ENCODE measurements at places on chromosomes 13 and 19.

DNA sequence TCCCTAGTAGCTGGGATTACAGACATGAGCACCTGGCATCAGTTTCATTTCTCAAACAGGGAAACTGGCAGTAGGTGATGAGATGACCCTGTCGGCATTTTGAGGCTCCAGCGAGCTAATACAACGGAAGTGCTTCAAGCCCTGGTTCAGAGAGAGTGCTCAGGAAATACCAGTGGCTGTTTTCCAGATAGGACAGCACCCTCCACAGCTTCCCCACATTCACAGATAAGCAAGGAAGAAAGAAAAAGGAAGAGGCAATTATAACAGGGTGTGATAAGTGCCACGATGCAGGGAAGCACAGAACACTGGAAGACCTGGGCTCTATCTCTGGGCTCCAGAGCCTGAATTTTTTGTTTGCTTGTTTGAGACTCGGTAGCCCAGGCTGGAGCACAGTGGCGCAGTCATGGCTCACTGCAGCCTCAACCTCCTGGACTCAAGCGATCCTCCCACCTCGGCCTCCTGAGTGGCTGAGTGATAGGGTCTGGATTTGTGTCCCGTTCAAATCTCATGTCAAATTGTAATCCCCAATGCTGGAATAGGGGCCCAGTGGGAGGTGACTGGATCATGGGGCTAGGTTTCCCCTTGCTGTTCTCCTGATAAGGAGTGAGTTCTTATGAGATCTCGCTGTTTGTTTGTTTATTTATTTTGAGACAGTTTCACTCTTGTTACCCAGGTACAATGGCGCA is 43.5 kb downstream of the PIN1 start:
- no peak for DNase-seq

DNA sequence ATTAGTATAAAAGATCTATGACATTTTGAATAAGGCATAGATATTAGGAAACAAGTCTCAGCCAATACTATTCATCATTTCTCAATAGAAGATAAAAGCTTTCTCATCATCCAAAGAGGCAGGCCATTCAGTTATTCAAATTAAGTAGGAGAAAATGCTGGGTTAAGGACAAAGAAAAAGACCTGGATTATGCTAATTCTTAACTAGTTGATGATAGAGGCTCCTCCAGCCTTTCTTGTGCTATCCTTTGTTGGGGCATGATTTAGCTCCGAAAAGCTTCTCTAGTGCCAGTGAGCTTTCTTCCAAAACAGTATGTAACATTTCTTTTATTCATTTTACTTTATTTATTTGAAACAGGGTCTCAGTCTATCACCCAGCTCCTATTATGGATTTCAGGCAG is 223.0 kb downstream of the DCLK1 start:
- DNase-seq = no peak

- no peak for DNase-seq
Measured at GRCh38 chr19:49117677-49118564, 1.0 kb downstream of the C19orf73 start.

- no peak for DNase-seq
Measured at GRCh38 chr13:113970810-113971470, 2.9 kb downstream of the C13orf46 start.

GRCh38 chr13:75299246-75299645 is 182.7 kb downstream of the TBC1D4 start:
- DNase-seq = no peak

DNA sequence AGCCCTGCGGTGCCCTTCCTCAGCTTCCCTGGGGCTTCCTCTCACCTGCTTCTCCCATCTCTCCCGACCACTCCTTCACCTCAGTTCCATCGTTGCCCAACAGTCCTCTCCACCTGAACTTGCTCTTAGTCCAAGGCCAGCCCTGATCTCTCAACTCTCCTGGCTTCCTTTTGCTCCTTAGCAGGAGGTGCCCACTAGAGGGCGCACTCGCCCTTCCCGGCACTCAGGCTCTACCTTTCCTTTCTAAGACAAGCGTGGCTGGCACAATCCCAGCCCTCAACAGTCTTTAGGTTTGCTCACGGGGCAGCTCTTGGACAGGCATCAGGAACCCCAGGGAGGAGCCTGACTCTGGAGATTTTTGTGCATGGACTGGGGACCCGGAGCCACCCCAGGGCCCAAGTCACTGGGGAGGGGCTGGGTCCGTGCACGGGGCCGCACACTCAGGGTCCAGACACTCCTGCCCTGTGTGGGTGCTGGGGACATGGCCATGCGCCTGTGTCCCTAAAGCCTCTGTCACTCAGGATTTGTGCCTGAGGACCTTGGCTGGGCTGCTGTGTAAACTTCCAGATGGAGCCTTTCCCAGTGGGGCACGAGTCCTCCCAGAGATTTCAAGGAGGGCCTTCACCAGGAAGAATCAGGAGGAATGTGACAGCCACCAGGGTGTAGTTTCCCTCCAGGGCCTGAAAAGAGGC is 12.1 kb upstream of the CEACAM8 start:
- no peak for DNase-seq

DNA sequence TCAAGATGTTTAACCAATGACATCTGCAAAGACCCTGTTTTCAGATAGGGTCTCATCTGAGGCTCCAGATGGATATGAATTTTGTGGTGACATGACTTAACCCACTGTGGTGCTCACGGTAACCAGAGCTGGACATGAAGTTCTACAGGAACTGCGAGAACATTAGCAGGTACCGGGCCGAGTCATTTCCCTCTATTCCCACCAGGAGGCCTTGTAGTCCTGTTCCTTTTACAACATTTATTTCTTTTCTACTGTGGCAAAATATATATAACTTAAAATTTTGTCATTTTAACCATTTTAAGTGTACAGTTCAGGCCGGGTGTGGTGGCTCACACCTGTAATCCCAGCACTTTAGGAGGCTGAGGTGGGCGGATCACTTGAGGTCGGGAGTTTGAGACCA is 7.6 kb upstream of the TSPAN16 start:
- no peak for DNase-seq

- DNase-seq = no peak
Measured at GRCh38 chr19:47603706-47604565, 5.0 kb upstream of the BICRA start.

GRCh38 chr13:113216254-113217048 is 7.0 kb downstream of the CUL4A start:
- DNase-seq = no peak

GRCh38 chr13:112804374-112804773 is 114.5 kb downstream of the ATP11A start:
- no peak for DNase-seq

GRCh38 chr19:34260771-34261173 is 6.4 kb downstream of the GARRE1 start:
- no peak for DNase-seq

- DNase-seq = no peak
Measured at GRCh38 chr19:55689411-55690108, 14.5 kb downstream of the EPN1 start.

GRCh38 chr19:51771376-51772130 is 10.6 kb downstream of the FPR2 start:
- DNase-seq = no peak

DNA sequence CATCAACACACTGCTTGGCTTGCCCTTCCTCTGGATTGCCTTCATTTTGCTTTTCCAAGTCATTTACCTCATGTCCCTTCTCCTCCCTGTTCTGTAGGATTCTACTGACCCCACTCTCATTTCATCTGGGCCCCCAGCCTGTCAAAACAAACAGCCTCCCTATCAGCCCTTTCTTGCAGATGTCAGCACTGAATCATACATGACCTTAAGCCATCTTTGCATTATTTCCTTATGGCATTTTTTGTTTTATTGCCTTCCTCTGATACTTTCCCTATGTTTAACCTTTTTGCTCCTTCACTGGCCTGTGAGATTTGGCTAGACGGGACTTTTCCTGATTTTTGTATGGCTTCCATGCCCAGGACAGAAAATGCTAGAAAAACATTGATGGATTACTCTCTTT is 8.7 kb downstream of the LRCH1 start:
- no peak for DNase-seq

GRCh38 chr13:28297341-28297740 is 159.0 kb downstream of the PAN3 start:
- no peak for DNase-seq

DNA sequence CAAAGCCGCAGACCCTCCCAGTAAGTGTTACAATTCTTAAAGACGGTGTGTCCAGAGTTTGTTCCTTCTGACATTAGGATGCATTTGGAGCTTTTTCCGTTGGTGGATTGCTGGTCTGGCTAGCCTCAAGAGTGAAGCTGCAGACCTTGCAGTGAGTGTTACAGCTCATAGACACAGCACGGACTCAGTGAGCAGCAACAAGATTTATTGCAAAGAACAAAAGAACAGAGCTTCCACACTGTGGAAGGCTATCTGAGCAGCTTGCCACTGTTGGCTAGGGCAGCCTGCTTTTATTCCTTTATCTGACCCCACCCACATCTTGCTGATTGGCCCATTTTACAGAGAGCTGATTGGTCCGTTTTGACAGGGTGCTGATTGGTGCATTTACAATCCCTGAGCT is 242.8 kb upstream of the SGCG start:
- no peak for DNase-seq

DNA sequence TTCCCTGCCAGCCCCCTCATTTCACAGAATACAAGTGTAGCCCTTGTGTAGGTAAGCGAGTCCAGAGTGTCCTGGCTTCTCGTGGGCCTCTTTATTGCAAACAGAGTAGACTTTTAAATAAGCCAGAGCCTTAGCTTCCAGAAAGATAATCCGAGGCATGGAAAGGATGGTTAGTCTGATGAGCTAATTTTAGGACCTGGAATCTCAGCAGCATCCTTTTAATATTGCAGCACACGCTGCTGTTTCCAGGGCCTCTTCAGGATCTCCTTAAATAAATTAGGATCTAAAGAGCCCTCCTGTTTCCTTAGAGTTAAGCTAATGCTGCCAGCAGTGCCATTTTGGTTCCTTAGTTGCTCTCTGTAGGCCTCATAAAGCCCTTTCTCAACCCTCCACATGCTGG is 99.2 kb downstream of the RFC3 start:
- no peak for DNase-seq

- no peak for DNase-seq
Measured at GRCh38 chr19:47693489-47693888, 19.7 kb upstream of the EHD2 start.

- DNase-seq = no peak
Measured at GRCh38 chr19:17841810-17842662, 5.7 kb downstream of the JAK3 start.

Data from cortex of kidney (tissue), 1 donor.